ENCODE measurements at places on chromosomes 3 and 15.
A peak's percentile ranks its signal among the peaks of the same experiment; 100 is the strongest.

- DNase-seq = no peak
Observed at GRCh38 chr3:12741209-12741608, 17.9 kb downstream of the TMEM40 start.

- no peak for DNase-seq
Observed at GRCh38 chr3:138398791-138399575, 35.4 kb upstream of the ESYT3 start.

DNA sequence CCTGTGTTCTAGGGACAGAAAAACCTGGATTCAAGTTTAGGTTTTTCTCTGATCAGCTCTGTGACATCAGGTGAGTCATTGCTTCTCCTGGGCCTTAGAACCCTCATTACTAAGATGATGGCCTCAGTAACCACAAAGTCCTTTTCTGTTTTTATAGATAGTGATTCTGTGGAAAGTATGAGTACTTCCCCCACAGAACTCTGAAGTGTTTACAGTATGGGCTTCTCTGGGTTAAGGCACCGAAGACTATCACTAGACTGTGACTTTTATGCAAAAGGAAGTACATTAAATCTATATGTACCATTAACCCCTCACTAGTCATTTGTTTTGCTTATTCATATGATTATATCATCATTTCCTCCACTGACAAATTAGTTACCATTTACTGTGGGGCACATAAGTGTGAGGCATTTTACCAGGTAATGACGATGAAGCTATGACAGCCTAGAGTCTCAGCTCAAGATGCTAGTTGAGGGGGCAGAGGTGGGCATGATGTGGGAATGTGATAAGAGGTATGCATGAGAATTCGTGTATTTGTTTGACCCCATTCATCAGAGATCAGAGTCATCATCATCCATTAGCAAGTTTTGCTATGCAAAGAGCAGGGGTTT, 15.0 kb upstream of the RORA start:
- no peak for DNase-seq

DNA sequence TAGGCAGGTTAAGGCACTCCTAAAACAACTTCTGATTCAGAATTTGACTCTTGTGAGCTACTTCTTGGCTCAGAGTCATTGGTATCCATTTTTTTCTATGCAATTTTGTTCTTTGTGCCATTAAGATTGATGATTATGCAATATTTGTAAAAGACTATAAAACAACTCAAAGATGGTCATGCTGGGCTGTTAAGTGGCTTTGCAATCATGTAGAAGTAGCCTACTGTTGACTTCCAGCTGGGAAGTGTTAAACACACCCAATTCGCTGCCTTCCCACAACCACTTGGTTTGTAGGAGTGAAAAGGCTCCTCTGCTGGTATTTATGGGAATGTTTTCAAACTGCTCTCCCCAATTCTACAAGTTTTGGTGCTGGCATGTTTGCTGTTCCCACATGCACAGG, 74.7 kb upstream of the COL6A6 start:
- DNase-seq = no peak

DNA sequence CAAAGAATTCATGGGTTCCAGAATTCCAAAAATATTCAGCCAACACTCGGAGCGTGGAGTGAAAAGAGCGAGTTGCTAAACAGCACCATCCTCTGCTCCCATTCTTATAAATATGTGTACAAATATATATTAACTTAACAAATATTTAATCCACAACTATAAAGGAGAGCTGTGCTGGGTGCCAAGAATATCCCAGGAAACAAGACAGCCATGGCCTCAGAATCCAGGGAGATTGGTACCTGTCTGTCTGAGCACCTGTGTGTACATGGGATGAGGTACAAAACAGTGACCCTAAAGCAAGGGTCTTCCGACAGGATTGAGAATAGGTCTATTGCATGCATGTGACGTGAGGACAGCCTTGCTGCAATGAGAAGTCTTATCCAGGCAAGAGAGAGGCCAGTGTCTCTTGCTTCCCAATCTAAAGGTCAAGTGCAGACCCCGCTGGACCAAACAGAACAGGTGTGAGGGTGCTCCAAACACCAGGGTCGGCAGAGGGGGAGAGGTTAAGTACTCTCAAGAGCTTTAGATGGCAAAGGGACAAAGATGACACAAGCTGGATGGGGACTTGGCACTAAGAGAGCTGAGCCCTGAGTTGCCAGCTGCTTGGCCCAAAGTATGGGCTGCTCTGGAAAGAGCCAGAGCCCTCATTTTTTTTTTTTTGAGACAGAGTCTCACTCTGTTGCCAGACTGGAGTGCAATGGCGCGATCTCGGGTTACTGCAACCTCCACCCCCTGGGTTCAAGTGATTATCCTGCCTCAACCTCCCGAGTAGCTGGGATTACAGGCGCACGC, 36.2 kb downstream of the HOMER2 start:
- DNase-seq = no peak

DNA sequence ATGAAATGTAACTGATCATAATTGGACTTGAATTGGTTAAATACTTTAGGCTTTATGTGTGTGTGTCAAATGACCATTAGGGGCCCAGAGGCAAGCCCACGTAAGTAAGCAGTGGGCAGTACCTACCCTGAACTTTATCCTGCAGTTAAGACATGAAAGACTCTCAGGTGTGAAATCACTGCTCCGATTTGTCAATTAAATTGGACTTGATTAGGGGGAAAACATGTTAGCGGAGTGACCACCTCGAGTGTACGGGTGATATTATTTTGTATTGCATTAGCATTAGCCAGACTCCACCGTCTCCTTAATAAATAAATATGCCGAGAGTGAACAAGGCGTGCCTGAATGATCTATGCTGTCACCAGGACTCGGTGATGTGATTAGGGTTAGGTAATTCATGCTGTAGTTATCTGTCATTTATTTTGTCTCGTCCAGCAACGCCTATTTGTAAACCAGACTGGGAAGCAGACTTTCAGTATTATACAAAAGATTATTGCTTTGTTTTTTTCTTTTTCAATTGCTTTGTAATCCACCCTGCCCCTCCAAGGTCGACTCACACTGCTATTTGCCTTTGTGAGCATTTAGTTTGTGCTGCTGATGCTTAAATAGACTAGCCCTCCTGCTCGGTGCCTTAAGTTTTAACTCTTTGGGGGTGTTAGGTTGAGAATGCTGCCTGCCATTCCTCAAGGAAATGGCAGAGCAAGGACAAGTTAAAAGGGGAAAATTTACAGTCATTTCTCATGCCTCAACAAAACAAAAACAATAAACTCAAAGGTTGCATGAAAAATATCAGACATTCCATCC, 1.8 kb downstream of the RBMS3 start:
- peak; percentile 56 for DNase-seq

DNA sequence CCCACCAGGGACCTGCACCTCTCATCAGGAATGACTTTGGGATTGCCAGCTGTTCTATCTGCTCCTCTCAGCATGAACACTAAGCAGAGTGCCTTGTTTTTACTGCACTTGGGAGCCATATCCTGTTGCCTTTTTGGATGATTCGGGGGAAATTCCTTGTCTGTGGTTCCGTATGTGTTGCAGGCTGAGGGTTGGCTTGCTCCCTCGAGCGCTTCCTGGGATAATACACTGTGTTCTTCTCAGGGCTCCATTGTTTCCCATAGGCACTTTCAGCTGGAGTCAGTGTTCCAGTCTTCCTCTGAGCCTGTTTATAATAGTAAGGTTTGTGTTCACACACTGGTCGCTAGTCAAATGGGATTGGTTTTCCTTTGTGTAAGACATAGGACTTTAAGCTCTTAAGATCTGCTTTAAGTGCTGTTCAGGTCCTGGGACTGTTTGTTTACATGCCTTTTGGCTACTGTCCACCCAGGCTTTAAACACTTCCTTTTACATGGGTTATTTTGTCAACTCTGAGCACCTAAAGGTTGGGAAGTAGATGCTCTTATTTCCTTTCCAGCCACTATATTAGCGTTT, 23.4 kb downstream of the BOC start:
- no peak for DNase-seq

GRCh38 chr15:81473177-81473576, 99.2 kb upstream of the TMC3 start:
- DNase-seq = no peak

GRCh38 chr3:56754741-56755417, 46.9 kb downstream of the ARHGEF3 start:
- no peak for DNase-seq

GRCh38 chr3:76724075-76724474, 315.8 kb upstream of the ROBO2 start:
- DNase-seq = no peak

GRCh38 chr3:37523361-37523760, 338.3 kb upstream of the CTDSPL start:
- no peak for DNase-seq

DNA sequence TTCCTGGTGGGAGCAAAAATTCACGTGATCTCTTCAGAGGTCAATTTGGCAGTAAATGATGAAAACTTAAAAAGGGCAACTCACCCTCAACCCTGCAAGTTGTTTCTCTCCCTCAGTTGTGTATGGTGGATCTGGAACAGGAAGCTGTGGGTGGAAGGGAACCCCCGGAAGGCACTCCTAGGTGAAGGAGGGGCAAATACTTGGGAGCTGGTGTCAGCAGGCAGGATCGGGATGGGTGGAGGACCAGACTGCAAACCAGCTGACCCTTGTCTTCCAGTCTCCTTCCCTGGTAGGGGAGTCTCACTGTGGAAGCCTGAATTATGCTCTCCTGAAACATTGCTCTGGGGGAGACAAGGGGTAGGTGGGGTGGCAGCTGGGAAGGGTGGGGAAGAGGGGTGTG, 33.5 kb downstream of the PRR23E start:
- no peak for DNase-seq

- DNase-seq = no peak
Observed at GRCh38 chr3:61897848-61898247, 336.5 kb downstream of the PTPRG start.

- DNase-seq = no peak
Observed at GRCh38 chr3:30835667-30836066, 58.8 kb downstream of the GADL1 start.

GRCh38 chr15:82774496-82774895, 31.4 kb downstream of the FSD2 start:
- no peak for DNase-seq

DNA sequence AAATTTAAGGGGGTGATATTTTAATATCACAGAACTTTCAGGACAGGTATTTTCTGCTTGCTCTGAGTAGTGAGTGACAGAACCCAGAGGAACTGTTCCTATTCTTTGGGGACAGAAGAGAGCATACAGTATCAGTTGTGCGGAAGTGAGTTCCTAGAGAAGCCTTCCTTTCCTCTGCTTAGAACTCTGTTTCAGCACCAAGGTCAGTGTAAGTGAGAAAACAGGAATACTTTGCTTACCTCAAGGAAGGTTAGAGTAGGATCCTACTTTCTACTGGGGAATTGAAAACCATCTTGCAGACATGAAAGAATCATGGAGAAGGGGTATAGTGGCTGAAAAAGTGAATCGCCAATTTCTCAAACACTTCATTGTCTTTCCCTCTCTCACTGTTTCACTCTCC, 542.4 kb downstream of the SQOR start:
- no peak for DNase-seq

- no peak for DNase-seq
Observed at GRCh38 chr3:3744826-3745225, 54.4 kb upstream of the LRRN1 start.

- DNase-seq = no peak
Observed at GRCh38 chr3:193909387-193909786, 226.6 kb upstream of the HES1 start.

GRCh38 chr3:187743195-187744141, 1.8 kb downstream of the BCL6 start:
- DNase-seq = no peak

- no peak for DNase-seq
Observed at GRCh38 chr15:27418726-27419125, 447.7 kb downstream of the GABRG3 start.

DNA sequence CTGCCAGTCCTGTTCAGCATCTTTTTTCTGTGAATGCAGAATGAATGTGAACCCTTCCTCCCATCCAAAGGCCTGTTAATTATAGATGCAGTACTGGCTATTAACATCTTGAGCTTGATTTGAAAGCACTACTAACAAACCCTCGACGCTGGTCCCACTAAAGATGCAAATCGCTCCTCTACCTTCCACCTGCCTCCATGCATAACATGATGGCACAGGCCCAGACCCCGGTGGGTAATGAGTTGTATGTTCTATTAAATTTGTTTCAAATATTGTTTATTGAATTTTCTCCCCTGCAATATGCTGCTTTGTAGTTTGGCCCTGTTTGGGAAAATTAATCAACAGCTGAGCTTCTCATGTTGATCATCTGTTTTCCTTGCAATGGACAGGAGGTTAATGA, 69.3 kb downstream of the RAB11A start:
- no peak for DNase-seq

- DNase-seq = no peak
Observed at GRCh38 chr15:86676002-86676401, 596.3 kb downstream of the AGBL1 start.

DNA sequence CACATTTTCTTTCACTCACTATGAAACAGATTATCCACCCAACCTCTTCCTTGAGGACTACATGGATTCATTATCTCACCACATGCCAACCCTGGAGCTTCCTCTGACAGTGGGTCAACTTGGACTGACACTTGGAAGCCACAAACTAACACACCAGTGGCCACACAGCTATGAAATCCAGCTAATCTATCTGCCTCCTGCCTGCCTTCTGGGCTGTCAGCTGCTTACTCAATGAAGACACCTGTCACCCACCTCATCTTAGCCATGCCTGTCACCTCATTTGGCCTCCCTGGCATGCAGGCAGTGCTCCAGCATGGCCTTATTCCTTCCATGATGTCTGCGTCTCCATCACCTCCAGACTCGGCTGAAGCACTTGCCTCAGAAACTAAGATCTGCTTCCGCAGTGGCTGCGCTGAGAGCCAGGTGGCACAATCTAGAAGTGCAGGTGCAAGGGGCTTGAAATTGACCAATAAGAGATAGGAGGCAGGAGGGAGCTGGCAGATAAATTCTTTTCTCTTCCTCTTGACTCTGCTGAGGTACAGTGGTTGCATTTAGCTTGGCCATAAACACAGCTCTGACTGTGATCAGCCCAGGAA, 105.2 kb upstream of the RNF7 start:
- no peak for DNase-seq

DNA sequence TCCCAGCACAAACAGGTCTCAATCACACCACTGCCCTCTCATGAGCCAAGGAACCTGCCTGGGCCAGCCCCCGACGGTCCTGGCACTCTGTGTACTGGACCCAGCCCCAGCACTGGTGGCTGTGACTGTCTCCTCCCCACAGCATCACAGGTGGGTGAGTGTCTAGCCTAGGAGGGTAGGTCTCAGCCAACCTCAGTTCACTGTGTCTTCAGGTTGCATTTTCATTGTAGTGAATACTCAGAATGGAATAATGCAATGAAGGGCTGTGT, 163.4 kb upstream of the NSMCE3 start:
- no peak for DNase-seq

GRCh38 chr3:72313308-72313707, 528.4 kb upstream of the PROK2 start:
- no peak for DNase-seq

GRCh38 chr3:190108804-190109203, 11.9 kb downstream of the P3H2 start:
- no peak for DNase-seq

GRCh38 chr3:145942052-145942451, 218.9 kb downstream of the PLOD2 start:
- DNase-seq = peak; percentile 28

DNA sequence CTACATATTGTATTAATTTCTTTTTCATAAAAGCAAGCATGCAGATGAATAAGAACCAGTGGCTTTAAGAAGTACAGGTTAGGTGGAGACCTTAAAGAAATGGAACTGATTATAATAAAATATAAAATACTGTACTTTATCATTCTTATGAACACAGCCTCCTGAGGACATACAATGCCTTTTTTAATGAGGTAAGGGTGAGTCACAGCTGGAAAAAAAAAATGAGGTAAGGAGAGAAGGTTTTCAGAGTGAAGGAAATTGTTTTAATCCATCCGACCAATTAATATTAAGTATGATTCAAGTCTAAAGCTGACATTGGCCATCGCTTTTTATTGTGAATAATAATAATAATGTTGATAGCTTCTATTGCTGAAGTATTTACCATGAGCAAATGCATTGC, 170.3 kb upstream of the SOX2 start:
- no peak for DNase-seq
